ENCODE measurements at places on chromosomes 7 and 10. TPM values are rescaled to one million over a fixed set of nuclear protein-coding genes. Genes with fewer than 3 reads are reported as not detected.

DNA sequence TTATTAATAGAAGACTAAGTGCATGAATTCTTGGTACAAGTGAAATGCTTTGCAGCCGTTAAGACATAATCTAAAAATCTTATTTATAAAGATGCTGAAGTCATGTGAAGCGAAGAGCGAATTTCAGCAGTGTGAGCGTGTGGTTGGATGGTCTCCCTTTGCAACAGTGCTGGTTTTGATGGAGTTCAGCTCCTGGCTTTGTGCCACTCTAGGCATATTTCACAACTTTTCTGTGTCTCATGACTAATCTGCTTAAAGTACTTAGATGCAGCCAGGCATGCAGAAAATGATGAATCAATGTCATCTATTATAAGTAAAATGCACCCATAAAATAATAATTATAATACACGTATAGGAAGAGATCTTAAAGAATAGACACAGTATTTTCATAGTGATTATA lies 107.2 kb upstream of the TCERG1L start:
- DNase-seq, result no peak

DNA sequence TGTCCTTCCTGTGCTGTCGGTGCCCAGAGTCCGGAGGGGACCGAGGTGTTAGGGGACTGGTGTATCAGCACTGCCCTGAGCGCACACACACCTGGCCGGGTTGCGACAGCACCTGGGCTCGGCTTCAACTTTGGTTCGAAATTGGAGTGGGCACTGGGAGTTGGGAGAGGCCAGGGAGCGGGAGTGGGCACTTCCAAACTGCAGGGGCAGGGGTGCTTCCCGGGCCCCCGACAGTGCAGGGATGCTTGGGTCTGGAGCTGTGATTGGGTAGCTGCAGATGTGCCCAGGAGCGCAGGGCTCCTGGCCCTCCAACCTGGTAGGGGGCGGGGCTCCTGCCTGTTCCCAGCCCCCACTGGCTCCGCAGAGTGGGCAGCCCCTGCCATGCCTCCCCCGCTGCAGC lies 7.7 kb downstream of the BBS9 start:
- no peak for DNase-seq

DNA sequence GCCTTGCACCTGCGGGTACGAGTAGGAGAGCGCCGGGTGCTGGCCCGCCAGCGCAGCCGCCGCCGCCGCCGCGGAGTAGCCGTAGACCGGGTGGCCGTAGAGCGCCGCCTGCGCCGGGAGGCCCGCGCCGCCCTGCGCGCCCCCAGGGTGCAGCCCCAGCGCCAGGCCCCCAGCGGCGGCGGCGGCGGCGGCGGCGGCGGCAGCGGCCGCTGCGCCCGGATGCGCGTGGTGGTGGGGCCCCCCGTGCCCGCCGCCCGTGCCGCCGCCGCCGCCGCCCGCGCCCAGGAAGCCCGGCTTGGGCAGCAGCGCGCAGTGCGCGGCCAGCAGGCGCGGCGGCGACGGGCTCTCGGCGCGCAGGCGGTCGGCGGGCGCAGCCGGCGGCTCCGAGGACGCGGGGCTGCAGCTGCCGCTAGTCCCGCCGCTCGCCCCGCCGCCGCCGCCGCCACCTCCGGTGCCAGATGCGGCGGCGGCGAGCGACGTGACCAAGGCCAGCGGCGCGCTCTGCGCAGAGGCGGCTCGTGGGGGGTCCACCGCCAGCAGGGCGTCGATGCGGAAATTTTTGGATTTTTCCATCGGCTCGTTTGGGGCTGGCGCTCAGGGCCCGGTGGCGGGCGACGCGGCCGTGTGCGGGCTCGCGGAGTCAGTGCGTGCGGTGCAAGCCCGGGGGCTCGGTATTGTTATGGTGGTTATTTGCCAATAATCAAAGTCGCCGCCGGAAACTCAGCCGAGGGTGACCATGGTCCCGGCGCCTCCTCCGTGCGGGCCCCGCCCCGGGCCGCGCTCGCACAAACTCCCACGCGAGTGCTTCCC lies 480 bp downstream of the MNX1 start:
- no peak for DNase-seq

GRCh38 chr10:103660364-103661197 lies 167.1 kb downstream of the NEURL1 start:
- peak; percentile 72 for DNase-seq

- DNase-seq, result no peak
These were observed 247.0 kb downstream of the SORCS1 start for GRCh38 chr10:106917452-106918055.

Gene MRLN
- 0.82 TPM for total RNA-seq

Gene STEAP1B
- total RNA-seq, result not detected
